CD4-positive, alpha-beta T cell treated with Interleukin-4 for 1 hour (primary cell): ENCODE measurements at places on chromosomes 1 and 21.

DNA sequence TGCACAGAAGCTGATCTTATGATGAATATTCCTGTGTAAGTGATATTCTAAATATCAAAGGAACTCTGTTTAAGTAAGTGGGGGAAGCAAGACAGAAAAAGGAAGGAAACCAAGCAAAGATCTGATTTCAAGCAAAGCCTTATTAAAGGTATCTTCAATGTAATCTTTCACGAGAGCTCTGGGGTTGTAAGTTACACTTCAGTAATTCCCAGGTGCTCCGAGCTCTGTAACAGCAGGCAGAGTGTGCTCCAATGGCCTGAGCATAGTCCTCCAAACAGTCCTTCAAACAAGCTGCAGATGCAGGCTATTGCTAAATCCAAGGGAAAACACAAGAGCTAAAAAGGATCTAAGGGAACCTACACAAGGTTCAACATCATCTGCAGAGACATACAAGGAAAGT lies 949.7 kb upstream of the TMPRSS15 start:
- DNase-seq: no peak

- no peak for DNase-seq
Observed at GRCh38 chr1:86594284-86594770, 47.4 kb downstream of the CLCA4 start.

- DNase-seq: no peak
Observed at GRCh38 chr1:11338284-11338924, 65.4 kb downstream of the UBIAD1 start.

DNA sequence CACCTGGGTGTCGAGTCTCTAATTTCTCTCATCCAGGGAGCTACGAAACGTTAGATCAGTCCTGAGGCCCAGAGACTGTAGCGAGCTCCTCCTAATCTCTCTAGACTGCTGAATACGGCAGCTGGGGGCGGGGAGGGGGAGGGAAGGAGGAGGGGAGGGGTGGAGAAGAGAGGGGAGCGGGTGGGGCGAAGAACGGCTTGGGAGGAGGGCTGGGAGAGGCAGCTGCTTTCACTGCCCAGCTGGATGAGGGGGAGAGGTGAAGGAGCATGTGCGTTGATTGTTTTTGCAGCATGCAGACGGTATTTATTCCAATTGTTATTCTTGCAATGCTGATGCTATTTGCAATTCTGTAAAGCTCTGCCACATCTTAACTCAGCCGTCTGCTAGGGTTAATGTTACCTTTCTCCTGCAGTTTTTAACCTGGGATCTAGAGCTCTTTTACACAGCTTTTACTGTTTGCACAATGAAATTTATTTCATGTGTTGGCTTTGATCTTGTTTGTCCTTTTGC lies 790 bp downstream of the DNAJC6 start:
- DNase-seq: no peak

- no peak for DNase-seq
Observed at GRCh38 chr1:222975472-222976122, 160.8 kb downstream of the DISP1 start.

DNA sequence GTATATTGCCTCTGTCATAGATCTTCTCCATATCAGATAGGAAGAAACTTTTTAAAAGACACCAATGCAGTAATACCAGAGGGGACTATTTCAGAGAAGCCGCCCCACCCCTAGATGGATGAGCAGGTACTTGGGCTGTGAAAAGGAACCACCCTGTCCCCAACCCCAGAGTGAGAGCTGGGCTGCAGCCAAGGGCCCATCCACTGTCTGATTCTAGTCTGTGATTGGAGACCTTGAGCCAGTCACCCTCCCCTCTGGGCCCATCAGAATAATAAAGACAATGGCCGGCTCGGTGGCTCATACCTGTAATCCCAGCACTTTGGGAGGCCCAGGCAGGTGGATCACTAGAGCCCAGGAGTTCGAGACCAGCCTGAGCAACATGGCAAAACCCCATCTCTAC lies 5.0 kb downstream of the CLEC20A start:
- no peak for DNase-seq

DNA sequence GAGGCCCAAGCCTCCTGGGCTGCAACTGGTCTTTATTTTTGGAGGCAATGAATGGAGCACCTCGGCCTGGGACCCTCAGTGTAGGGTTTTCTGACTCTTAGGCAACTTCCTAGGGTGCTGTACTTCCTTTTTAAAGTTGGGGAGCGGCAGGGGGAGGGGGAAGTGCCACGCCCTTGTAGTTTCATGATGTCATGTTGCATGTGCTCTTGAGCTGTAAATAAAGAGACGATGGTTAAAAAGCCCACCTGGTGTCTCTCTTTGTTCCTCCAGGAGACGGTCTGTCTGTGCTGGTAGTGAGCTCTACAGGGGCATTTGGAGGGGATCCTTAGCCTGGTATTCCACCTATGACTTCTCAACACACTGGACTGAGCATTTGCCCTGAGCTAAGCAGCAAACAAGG lies 10.3 kb upstream of the AGTRAP start:
- peak; percentile 57 for DNase-seq

DNA sequence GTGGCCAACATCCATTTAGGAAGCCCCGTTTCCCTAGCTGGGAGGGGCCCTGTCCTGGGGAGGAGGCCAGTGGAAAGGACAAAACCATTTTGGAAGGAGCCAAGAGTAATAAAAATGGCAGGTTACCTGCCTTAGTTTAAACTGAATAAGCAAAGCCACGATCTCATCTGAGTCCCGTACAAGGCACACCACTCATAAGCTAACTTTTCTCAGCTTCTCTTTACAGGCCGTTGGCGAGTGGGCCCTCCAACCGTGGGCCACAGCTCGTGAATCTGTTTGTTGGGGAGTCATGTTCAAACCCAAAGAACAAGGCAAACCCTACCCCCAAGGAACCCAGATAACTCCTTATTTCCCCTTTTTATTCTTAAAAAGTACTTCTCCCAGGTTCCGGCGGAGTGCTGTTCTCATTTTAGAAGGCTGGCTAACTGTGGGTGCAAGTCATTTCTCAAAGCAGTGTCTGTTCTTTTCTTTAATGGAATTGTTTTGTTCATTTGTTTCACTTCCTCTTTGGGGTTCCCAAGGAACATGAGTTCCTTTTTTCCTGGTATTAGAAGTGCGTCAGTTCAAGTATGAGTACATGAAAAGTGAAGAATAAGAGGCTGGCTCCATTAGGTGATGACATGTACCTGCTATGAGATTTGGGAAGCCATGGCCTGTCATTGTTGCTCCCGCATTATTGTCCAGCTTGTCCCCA lies 89.0 kb downstream of the PSMG1 start:
- DNase-seq: peak; percentile 62

GRCh38 chr1:13992489-13993285 lies 292.7 kb downstream of the PRDM2 start:
- DNase-seq: no peak

DNA sequence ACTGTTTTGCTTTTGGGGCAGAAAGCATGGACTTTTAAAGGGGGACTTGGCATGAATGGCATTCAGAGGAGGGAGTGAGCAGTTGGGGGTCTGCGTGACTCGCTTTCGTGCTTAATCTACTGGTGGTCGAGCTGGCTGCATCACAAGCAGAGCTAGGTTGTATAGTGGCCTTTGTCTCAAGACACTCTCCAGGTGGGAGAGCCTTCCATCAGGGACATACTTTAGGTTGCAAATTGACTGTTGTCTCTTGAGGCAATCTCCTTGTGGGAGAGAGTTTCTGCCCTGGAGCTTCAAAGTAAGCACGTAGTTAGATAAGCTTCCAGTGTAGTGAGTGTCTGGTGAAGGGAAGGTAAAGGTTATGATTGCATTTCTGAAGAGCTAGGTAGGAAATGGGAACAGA lies 93.9 kb downstream of the C1orf21 start:
- DNase-seq: no peak

DNA sequence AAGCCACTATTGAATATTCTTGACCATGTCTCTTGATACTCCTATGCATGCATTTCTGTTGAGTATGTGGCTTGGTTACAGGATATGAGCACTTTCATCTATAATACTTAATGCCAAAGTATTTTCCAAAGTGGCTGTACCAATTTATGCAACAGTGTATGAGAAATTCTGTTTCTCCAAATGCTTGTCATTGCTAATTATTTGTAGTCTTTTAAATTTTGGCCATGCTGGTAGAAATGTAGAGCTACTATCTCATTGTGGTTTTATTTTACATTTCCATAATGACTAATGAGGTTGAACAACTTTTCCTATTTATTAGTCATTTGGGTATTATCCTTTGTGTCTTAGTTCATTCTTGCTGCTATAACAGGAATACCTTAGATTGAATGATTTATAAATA lies 71.4 kb upstream of the TSPAN2 start:
- DNase-seq: no peak

GRCh38 chr1:14282707-14283106 lies 315.8 kb upstream of the KAZN start:
- DNase-seq: no peak

DNA sequence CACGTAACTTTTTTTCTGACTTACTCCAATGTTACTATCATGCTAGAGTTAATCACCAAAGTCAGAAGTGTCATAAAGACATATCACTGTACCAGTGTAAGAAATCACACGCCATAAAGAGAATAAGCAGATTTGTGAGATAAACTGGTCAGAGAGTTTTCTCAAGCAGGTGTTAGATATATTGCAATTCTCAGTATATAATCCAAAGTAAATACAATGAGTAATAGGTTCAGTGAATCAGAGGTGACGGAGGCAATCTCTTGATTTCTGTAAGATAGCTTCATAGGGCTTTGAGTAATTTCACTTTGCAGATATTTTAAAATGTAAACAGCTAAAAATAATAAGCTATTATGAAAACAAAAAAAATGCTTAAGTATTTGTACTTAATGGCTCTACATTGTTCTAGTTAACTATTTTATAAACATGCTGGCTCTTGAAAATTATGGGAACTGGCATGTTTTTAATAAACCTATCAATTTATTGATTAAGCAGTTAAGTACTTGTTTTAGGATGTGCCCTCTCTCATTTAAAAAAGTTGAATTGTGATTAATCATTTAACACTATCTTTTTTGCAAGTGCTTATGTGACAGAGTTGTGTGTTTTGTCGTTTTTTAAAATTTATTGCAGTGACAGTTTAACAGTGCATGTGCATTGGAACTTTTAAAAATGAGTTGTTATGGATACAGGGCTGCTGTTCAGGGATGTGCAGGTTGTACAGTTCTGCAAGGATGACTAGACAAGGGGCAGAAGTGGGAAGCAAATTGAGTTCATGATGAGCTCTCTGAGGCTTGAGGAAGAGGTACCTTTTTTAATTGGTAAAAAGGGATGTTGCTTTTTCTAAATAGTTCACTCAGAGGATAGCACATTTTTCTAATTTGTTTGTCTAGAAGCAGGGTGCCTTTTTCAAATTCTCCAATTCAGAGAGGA lies 119.1 kb downstream of the USP25 start:
- DNase-seq: no peak

GRCh38 chr1:175222296-175222938 lies 29.8 kb upstream of the KIAA0040 start:
- DNase-seq: no peak

DNA sequence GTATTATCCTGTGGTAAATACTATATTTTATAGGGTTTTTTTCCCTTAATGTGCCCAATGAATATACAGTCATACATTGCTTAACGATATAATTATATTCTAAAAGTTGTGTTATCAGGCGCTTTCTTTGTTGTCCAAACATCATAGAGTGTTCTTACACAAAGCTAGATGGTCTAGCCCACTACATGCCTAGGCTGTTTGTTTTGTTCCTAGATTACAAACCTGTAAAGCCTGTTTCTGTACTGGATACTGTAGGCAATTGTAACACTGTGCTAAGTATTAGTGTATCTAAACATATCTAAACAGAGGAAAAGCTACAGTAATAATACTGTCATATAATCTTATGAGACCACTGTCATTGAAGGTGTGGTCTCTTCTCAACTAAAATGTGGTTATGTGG lies 242.6 kb upstream of the C1orf105 start:
- DNase-seq: no peak

DNA sequence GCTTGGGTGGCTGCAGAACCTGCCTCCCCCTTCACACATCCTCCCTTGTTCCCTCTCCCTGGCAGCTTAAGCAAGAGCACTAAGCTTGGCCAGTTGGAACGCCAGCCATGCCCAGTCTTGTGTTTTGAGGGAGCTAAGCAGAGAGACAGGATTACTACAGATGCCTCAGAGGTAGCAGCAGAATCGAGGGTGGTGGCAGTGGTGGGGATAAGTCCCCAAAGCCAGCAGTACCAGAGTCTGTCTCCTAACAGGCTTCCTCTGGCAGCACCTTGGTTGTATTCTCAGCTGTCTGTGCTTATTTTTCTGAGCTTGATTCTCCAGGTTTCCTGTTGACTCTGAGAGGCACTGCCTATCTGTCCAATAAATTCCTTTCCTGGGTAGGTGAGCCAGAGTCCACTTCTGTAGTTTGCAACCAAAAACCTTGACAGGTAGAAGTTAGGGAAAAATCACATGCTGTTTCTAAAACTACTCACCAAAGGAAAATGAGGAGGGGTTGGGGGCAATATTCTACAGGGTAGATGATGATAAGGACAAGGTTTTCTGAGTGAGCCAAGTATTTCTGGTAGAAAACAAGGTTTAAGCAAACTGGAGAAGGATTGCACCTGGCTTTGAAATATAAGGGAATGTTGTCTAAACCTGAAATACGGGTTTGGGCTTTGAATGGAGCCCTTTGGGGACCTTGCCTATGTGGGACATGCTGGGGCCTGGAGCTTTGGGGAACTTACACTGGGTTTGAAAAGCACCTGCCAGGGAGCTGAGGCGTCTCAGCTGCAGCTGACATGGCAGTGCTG lies 100.8 kb downstream of the PBX1 start:
- DNase-seq: no peak

DNA sequence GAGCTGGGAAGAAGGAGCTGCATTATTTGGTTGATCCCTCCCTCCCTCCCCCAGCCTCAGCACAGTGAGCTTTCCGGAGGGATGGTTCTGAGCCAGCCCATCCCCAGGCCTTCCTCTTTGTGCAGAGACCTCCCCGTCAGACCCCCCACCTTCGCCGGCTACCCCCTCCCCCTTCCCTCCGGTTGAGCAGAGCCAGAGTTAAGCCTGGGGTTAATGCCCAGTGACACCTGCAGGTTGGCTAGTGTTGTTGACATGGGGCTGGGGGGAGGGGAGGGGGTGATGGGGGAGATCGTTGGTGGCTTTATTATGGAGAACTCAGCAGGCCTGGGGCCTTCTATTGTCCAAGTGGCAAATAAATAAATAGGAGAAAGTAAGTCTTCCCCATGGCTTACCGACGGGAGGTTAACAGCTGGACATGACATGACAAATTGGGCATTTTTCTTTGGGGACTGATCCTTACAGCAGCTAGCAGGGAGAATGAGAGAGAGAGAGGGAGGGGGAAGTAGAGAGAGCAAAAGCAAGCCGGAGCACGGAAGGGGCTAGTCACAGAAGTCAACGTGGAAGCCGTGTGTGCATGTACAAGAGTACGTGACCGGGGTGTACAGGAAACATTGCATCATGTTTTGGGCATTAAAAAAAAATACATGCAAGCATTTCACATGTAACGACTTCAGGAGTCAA lies 131.1 kb downstream of the TMEM53 start:
- DNase-seq: no peak

DNA sequence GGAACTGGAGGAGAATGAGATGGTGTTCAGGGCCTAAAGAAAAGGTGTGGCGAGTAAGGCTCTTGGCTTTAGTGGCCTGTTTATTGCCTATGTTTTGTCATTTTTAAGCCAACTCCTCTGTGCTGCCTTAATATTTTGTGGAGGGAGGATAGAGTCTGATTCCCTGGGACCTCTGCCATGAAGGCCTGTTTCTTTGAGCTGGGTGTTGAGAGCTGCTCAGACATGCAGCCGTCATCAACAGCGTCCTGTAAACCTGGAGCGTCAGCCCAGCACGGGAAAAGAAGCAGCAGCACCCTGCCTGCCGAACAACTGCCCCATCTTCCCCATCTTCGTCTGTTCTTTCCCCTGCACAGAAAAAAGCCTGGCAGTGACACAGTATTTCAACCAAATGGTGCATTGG lies 27.1 kb upstream of the SNX27 start:
- no peak for DNase-seq
